ENCODE measurements at places on chromosomes 7 and 10. TPM values are rescaled to one million over a fixed set of nuclear protein-coding genes. Genes with fewer than 3 reads are reported as not detected.

The COL13A1 gene
- not detected for total RNA-seq

The DYNC1I1 gene
- 12.0 TPM for total RNA-seq

The ELMO1 gene
- 74.4 TPM for total RNA-seq

The LRIT1 gene
- not detected for total RNA-seq

The MICALL2 gene
- 15.7 TPM for total RNA-seq

The GARIN1A gene
- total RNA-seq = 1.5 TPM
